ENCODE measurements at places on chromosomes 11 and 22.
A peak's percentile ranks its signal among the peaks of the same experiment; 100 is the strongest.

GRCh38 chr22:27494785-27495184 is 306.8 kb downstream of the MN1 start:
- no peak for DNase-seq

GRCh38 chr11:131253656-131254151 is 116.7 kb upstream of the NTM start:
- DNase-seq, result no peak

- DNase-seq, result no peak
Observed at GRCh38 chr11:8101421-8101820, 20.4 kb downstream of the TUB start.

DNA sequence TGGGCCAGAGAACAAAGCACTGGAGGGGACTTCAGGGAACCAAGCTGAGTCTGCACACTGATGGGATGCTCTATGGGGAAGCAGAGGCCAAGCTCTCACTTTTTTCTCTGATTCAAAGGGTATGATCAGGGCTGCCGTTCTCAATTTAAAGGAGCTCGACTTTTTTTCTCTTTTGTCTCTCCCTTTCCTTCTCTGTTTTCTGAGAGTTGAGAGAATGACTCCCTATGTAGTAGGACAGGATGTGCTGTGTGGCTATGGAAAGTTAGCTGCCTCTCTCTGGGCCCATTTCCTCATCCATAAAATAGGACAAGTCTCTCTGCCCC is 7.9 kb downstream of the ADORA2A start:
- DNase-seq, result no peak

DNA sequence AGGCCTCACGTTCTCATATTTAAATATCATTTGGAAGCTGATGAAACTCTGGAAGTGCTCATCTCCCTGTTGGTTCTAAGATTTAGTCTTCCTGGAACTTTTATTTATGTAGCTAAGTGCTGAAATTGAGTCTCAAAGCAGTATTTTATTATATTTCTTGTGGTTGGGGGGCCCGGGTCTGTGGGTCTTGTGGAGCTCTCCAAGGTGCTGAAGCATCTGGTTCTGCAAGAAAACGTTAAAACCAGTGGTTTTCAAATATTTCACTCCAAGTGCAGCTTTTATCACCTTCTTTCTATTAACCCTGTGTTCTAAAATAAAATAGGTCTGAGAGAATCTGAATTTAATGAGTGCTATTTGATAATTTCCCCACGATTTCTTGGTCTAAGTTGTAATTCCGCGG is 1404.8 kb downstream of the TBC1D22A start:
- no peak for DNase-seq

DNA sequence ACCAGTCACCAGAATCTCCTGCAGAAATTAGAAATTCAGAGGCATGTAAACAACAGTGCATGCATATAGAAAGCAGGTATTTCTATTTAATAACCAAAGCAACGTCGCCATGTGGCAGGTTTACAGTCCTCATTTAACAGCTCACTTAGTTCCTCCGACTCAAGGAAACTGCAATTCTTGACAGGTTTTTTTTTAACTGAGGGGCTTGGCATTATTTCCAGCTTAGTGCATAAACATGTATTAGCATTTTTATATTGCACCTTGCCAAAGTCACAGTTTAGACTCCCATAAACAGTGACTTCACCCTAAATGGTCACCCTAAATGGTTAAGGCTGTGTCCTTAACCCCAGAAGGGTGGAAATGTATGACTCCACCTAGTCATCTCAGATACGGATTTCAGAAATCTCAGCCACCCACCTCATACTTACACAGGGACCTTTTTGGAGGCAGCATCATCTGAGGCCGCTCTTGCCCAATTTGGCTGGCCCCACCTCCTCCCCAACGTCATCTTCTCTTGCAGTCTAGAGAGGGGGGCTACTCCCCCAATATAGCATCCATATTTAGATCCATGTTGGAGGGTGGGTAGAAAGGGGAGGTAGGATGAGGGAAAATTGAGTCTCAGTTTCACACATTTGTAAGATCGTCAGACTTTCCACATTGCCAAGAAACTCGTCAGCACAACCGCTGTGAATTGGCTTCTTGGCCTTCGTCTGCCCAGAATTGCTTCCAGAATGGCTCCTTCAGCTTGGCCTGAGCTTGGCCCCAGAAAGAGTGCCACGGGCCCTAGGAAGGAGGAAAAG is 31.8 kb upstream of the SLC35C1 start:
- no peak for DNase-seq

DNA sequence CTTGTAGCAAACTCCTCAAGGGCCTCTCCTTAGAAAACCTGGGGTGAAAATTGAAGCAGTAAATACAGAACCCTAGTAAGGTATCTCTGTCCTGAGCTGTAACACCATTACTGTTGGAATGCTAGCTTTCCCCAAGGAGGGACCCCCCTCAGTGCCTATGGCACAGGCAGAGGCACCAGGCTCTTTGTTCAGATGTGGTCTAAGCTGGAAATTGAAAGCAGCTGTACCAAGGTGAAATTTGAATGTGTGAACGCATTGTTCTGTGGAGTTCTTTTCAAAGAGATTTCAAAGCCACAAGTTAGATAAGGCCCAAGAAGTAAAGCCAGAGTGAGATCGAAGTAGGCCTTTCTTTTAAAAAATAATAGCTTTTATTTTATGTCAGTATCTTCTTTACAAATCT is 71.9 kb upstream of the HORMAD2 start:
- DNase-seq, result no peak

DNA sequence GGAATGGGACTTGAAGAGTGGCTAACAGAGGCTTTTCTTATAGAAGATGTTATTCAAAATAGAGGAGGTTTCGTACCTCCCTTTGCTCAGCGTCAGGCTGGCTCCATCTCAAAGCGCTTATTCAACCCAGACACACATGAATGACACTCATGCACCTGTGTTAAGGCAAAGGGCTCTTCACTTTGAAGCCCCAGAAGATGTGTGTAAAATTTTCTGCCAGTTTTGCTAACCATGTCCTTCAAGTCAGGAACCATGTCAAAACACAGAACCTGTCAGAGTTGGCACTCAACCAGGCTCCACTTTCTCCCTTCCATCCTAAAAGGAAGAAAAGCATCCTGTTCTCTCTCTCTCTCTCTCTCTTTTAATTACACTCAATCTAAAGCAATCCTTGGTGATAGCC is 352.8 kb upstream of the NARS2 start:
- no peak for DNase-seq

- DNase-seq, result peak; percentile 85
Observed at GRCh38 chr11:45655347-45655756, 10.1 kb downstream of the CHST1 start.

DNA sequence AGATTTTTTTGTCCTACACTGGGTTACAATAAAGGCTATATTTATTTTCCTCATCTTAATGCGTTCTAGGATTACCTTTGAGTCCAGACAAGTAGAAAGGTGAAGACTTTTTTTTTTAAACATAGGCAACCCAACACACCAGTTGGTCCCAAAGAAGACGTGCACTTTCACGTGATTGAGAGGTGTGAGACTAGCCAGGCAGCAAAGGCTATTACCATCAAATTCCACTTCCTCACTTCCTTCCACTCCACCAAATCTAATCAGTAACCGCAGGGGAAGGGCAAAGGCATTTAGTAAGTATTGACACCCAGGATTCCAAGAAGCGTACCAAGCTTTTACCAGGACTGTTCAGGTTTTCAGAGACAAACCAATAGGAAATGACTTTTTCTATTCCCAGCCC is 109.3 kb downstream of the APIP start:
- DNase-seq, result no peak

DNA sequence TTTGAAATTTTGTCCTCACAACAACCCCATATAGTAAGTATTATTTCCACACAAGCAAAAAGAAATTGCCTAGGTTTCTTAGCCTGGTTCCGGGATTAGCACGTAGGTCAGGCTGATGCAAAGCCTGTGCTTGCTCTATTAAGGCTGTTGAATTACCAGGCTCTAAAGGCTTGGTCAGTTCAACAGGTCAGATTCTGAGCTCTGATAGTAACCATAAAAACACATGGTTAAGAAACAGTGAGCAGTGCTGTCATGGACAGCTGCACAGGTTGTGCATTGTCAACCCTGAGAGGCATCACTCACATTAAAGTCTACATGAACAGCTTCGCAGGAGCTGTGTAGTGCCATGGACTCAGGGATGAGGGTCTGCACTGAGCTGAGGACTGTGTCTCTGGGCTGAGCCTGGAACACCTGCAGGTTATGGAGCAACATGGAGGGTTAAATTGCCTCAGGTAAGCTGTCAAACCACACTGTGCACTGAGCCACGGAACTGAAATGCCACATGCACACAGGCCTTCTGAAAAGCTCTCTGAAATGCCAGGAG is 98.0 kb downstream of the PIWIL4 start:
- no peak for DNase-seq

DNA sequence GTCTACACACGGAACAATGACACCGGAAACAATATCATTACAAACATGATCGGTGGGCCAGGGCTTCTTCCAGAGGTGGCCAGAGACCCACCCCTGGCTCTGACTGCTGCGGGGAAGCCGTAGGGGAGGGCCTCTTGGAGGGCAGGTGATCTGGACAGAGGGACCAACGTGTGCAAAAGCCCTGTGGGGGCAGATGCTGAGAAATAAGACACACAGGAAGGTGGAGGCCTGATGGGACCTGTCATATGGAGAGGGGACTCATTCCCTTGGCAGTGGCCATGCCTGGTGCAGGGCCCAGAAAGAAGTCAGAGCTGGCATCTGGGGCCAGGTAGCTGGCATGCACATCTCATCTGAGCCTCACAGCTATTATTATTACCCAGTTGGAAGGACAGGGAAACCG is 1.1 kb downstream of the ALDH3B2 start:
- no peak for DNase-seq

- no peak for DNase-seq
Observed at GRCh38 chr11:73162196-73162740, 20.1 kb upstream of the FCHSD2 start.

GRCh38 chr11:64613648-64614047 is 22.6 kb downstream of the SLC22A12 start:
- DNase-seq, result no peak

DNA sequence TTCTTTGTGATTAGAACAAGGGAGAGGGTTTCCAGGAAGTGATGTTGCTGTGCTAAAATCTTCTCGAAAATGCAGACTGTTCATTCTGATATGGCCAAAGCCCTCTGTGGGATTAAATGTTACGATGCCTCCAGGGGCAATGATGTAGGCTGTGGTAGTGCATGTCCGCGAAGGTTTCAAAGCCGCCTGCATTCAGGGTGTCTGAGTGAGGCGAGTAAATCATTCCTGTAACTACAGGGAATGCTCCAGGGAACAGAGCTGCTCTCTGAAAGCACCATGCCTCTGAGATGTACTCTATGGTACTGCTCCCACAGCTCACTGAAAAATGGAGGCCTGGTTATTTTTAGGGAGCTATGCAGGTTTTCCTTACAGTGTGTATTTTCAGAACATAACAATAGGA is 21.2 kb downstream of the PDGFD start:
- DNase-seq, result no peak

DNA sequence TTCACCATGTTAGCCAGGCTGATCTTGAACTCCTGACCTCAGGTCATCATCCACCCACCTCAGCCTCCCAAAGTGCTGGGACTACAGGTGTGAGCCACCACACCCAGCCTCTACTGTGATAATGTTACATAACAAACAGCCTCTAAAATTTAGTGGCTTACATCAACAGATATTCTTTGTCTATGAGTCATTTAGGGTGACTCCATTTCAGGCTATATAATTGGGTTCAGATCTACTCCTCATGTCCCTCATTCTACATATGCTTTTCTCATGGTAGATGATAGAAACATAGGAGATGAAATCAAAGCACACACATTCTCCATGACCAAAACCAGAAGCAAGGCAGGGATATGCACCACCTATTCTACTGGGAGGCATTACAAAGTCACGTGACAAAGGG is 72.7 kb downstream of the SIK2 start:
- DNase-seq, result no peak

DNA sequence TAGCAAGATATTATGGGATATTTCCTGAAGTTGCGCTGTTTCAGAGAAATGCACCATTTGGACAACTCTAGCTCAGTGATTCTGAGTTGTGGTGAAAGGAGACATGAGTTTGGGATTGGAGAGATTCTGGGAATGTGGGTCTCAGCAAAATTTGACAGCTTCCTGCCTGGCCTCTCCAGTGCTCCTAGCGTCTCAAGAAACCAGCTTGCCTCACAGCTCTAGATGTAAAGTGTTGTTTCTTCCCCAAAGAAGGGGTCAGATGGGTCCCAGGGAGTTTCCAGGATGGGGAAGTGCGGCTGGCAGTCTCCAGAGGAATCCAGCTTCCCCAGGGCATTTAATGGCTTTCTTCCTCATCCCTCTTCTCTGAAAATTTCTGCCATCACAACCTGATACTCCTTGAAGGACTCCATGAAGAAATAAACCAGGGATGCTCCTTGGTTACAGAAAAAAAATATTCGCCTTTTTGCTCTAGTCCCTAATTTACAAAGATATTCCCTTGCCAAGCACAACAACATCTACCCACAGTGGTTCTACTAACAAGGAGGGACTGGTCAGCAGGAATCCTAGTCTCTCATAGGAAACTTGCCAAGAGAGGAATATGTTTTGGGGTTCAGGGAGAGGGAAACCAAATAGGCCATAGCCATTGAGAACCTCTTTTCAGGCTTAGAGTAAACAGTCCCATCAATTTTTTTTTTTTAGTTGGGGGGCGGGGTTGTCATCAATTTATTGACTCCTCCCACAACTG is 185.4 kb upstream of the E2F8 start:
- no peak for DNase-seq

GRCh38 chr11:47408598-47409439 is 429 bp downstream of the SLC39A13 start:
- peak; percentile 84 for DNase-seq

- DNase-seq, result no peak
Observed at GRCh38 chr11:931385-931784, 5.7 kb downstream of the AP2A2 start.

DNA sequence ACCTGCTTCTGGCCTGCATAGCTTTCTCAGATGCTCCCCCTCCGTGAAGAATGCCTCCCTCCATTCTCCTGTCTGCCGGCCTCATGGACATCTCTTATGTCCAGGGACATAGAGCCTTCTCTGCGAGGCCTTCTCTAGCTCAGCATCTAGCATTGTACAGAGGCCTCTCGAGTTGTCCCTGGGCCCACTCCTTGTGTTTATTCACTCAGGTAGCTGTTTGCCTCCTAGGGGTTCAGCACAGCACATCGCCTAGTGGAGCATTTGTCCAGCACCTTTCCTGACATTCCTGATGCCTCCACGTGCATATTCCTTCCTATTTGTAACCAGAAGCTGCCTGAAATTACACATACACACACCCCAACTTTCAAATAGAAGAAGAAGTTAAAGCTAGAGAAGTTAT is 101.3 kb downstream of the TBC1D22A start:
- DNase-seq, result no peak

DNA sequence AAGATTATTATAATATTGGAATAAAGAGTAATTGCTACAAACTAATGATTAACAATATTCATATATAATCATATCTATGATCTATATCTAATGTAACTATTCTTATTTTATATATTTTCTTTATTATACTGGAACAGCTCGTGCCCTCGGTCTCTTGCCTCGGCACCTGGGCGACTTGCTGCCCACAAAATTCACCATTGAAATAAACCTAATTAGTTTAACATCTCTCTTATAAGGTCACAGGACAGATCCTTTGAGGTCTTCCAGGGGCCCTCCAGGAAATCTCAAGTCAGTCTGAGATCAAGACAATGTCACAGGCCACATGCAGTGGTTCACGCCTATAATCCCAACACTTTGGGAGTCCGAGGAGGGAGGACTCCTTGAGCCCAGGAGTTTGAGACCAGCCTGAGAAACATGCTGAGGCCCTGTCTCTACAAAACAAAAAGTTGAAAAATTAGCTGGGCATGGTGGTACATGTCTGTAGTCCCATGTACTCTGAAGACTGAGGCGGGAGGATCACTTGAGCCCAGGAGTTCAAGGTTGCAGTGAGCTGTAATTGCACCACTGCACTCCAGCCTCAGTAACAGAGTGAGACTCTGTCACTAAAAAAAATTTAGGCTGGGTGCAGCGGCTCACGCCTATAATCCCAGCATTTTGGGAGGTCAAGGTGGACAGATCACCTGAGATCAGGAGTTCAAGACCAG is 6.6 kb upstream of the TXNRD2 start:
- DNase-seq, result no peak

Data from AG08395 (cell line).